ENCODE measurements at places on chromosomes 11 and 22. TPM values are rescaled to one million over a fixed set of nuclear protein-coding genes. Genes with fewer than 3 reads are reported as not detected.

DNA sequence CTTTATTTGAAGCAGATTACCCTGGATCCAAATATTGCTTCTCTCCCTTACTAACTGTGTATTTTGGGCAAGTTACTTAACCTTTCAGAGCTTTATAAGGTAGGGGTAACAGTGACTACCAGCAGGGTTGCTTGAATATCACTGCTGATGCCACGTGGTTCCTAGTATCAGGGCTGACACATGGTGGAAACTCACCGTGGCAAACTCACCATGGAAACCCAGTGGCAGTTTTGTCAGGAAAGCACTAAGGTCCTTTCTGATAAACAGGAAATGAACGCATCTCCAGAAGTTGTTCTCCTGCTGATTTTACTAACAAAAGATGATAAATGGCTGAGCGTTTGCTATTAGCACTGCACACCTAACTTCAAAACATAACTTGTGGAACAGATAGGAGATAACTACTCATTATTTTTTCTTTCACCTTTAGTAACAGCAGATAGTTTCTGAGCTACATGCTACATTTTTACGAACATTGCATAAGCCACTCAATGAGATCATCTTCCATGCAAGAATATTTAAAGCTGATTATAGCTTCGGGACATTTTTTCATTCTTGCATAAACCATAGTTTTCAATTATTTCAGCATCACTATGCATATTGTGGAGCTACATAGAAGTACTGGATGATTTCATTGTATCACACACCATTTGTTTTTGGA lies 59.7 kb upstream of the RAG2 start:
- DNase-seq, result no peak

GRCh38 chr11:11356842-11357241 lies 3.8 kb upstream of the CSNK2A3 start:
- no peak for DNase-seq

GRCh38 chr22:48644108-48644507 lies 1183.6 kb downstream of the BRD1 start:
- DNase-seq, result no peak

- no peak for DNase-seq
Observed at GRCh38 chr11:122920579-122920978, 38.0 kb downstream of the JHY start.

- no peak for DNase-seq
Observed at GRCh38 chr11:129346916-129347315, 28.7 kb upstream of the BARX2 start.

Gene PARVG
- 2.0 TPM for polyA plus RNA-seq

Gene THY1
- polyA plus RNA-seq, result 65.2 TPM

Measured in left kidney (tissue), 8 donors.